ENCODE measurements at places on chromosomes 5 and 9. TPM values are rescaled to one million over a fixed set of nuclear protein-coding genes. Genes with fewer than 3 reads are reported as not detected.
A peak's percentile ranks its signal among the peaks of the same experiment; 100 is the strongest.

SNAPC4 gene
- polyA plus RNA-seq: 6.5 TPM

- peak; percentile 82 for DNase-seq
Measured at GRCh38 chr5:174311531-174312269, 266.2 kb downstream of the NSG2 start.

DNA sequence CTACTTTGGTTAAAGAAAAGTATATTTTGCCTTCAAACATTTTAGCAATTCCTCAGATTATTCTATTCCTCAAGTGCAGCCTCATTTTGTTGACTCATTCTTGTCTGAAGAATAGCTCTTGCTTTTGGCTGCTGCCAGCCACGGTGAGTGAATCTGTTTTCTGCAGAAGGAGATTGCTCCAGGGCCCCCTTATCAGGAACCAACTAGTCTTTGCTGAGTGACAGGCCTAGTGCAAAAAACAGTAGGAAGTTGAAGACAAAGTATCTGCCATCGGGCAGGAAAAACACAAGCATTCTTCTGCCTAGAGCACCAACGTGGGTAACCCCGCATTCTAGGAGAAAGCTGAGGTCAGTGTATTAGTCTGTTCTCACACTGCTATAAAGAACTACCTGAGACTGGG, 42.3 kb downstream of the ZNF883 start:
- DNase-seq: no peak

DNA sequence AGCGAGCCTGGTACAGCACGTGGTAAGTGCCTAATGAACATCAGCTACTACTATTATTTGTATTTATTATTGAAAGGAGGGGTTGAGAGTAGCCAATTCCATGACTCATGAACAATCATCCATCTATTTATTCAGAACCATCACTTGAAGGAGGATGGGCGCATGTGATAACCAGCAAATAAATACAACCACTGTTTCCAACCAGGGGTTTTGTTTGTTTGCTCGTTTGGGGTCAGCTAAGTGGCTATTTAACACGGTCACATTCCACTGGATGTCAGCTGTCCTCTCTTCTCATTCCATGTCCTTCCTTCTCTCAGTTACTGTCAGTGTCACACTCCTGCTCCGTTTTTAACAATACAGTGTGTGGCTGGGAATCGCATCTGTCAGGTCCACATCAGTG, 8.6 kb downstream of the RAPGEF1 start:
- DNase-seq: no peak

- no peak for DNase-seq
Measured at GRCh38 chr5:168426007-168426863, 60.0 kb upstream of the RARS1 start.

DNA sequence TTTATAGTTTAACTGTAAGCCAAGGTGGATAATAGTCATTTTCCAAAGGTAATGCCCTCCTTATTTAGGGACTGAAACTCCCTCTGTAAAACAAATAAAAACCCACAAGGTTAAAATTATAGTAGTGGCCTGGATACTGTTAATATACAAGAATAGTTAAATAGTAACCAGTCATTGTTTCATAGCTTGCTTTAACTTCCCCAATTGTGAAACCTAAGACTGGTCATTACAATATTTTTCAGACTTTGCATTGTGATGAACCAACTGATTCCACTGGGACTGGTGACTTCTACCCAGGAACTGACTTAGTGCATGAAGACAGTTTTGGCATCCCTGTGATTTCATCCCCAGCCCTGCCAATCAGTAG, 162.6 kb downstream of the SMC2 start:
- DNase-seq: no peak
